NCI-H1092 treated with DMSO at 0.1 percent for 48 hours (cell line): ENCODE measurements at places on chromosomes 6 and 20.

GRCh38 chr6:4970739-4971395 lies 33.0 kb downstream of the RPP40 start:
- DNase-seq, result no peak

DNA sequence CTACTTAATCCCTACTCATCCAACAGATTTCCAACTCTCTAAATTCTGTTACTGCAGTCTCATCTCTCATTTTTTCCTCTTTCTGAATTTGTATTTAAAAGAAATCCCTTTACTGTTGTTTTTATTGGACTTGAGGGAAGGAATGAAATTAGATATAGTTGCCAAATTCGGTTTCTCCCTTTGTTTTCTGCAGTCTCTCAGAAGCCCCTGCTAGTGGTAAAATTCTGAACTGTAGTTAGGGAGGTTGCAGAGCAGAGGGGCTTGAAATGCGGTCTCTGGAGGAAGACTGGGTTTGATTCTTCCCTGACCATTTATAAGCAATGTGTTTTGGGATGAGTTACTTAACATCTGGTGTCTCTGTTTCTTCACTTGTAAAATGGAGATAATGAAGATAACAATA lies 106.3 kb upstream of the TBX18 start:
- DNase-seq, result no peak

DNA sequence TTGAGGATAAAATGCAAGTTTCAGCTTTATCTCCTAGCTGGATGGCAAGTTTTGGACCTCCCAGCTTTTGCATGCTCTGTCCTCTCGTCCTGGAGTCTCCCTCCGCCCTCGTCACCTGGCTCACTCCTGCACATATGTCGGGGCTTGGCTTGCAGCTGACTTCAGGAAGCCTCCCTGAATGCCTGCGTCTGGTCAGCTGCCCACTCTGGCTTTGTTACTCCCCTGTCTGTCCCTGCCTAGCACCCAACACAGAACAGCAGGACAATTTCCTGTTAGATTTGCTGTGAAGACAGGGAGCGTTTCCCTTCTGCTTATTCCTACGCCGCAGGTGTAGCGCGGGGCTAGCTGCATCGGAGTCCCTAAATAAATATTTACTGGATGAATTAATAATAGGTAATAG lies 5.4 kb downstream of the JPH2 start:
- DNase-seq, result peak; percentile 13

GRCh38 chr6:53119349-53119748 lies 29.3 kb downstream of the GCM1 start:
- no peak for DNase-seq

GRCh38 chr6:109498936-109499335 lies 15.9 kb upstream of the ZBTB24 start:
- DNase-seq, result no peak

DNA sequence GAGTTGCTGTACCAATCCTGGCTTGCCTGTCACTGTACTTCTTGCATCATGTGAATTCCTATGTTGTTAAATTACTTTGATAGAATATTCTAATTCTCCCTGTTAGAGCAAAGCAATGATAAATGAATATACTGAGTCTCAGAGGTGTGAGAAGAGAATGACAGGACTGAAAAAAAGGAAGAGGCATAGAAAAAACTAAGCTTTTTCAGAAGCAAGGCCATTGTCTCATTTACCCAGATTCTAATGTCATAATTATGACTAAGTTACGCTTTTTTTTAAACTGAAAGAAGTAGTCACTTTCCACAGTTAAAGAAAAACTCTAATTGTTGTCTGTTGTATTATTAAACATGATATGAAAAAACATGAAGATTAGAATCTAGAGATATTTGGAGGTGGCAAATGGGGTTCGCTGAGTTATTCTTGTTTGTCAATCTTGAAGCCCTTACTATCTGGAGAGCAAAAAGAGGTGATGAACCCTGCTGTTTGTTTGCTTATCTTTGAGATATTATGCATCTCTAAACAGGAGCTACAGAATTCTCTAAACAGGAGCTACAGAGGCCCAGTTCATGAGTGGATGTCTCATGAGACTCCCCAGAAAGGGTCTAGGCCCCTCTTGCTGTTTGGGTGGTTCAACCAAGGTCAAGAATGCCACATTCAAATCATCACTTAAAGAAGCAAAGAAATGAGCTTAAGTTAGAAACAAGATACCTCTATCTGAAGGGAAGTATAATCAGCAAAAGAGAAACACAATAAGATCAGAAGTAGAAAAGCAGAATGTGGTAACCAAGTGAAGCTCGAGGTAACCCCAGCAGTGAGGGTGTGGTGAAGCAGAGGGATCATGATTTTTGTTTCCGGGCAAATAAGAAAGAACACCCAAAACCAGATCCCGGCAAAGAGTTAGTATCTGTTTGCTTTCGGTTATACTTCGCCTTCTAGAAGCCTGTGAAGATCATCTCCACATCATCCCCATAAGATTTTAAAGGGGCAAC lies 33.3 kb upstream of the THEMIS start:
- DNase-seq, result no peak

DNA sequence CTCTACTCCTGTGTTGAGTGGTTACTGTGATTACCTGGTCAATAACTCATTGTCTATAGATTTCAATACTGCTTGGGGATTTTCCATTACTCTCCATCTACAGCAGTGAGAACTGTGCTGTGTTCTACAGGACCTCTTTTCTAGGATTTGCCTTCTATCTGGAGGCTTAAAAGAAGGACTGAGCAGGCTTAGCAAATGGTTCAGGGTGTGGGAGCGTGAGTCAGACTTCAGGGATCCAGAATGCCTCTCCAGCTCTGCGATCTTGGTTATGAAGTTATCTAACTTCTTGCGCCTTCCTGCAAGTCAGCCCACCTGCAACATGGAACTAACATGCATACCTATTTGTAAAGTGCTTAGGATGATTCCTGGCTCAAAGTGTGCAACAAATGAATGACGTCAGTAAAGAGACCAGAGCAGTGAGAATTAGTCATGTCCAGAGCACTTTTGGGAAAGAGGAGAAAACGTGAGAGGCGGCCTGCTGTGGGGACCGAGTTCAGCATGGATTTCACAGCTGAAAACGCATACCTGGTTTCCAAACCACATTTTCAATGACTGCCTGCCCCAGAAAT lies 610.1 kb upstream of the CDH4 start:
- DNase-seq, result no peak

GRCh38 chr6:37860226-37860839 lies 40.8 kb downstream of the ZFAND3 start:
- no peak for DNase-seq

GRCh38 chr6:82906489-82906888 lies 159.2 kb downstream of the UBE3D start:
- no peak for DNase-seq

GRCh38 chr20:22465622-22466446 lies 118.5 kb downstream of the FOXA2 start:
- DNase-seq, result no peak

DNA sequence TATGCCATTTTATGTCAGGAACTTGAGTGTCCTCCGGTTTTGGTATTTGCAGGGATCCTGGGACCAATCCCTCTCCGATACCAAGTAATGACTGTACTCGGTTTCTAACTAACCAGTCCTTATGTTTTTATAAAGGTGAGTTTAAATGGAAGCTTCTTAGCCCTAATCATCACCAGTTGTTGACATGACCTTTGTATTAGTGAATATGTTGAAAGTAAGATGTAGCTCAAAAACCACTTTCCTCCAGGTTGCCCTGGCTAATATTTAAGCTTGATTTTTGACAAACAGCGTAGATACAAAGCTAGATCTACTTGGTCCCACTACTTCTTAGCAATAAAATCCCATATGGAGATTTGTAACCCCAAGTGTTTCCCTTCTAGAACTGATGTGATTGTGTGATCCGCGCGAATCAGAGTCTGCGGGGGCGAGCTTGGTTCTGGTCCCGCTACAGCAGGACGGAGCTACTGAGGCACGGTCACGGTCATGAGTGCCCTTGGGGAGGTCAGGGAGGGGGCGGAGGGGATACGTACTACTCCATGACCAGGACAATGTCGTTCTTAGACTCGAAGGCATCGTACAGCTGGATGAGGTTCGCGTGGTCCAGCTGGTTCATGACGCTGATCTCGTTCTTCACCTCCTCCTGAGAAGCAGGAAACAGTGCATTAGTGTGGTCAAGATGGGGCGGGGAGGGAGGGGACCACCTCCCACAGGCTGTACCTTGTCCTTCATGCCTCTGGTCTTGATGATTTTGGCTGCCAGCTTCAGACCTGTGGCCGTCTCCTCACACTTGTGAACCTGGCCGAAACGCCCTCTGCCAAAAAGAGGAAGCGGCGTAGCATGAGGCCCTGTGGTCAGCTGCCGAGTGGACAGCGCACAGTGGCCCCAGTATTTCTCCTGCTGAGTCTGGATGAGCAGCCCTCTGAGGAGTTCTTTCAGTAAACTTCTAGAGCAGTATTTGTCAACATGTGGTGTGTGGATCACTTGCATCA lies 65.7 kb downstream of the MYLK4 start:
- no peak for DNase-seq

DNA sequence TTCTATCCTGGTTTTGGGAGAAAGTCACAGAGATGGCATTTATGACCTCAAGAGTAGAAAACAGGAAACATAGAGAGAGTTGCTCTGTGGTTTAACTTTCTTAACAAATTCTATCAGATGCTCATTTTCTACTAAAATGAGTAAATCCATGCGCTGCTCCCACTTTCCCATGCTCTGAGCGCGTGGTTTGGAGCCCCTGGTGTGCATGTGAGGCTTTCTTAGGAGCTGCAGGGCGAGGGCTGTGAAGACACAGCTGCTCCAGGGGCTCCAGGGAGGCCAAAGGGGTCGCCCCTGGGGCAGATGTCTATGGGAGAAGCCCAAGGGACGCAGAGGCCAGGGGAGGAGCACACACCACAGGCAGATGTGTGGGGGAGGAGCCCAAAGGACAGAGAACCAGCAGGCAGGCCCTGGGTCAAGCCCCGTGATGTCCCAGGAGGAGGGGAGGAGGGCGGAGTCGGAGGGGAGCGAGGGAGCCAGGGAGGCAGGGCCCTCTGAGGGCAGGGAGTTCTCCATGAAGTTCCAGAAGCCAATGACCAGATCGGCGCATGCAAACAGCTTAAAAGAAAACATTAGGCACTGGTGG lies 122.9 kb downstream of the IRF4 start:
- no peak for DNase-seq

DNA sequence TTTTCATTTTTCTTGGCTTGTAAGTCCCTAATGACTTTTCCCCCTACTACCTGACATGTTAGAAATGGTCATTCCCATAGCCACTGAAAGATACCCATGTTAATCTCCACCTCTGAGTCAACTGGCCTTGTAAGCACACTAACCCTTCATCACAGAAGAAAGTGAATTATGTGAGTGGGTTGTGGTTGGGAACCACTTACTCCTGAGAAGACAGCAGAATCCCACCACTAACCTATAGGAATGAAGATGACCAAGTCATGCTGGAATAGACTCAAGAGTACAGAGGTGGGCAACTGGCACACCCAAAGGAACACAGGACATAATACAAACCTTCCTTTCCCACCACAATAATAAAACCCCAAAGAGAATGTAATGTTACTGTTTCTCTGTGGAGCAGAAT lies 30.1 kb downstream of the RAMACL start:
- DNase-seq, result no peak

DNA sequence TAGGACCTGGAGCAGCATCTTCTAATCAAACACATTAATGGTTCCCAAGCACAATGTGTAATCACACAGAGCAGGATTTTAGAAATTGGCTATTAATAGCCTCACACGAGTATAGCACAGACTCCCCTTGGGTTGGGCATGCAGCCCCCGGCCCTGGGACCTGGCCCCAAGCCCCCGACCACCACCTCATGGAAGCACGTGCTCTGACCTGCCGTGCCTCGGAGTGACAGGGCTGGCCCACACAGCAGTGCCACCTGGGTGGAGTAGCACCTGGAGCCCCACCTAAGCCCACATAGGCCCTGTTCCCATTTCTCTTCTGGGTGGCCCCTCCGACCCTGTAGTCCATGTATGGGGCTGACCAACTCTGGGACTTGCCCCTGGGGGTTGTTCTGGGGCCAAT lies 171.8 kb downstream of the TTLL2 start:
- no peak for DNase-seq

- no peak for DNase-seq
Measured at GRCh38 chr6:73768558-73768957, 72.6 kb downstream of the CD109 start.
